ENCODE measurements at places on chromosomes 2 and 18.

GRCh38 chr2:176967911-176968450, 244.6 kb upstream of the HNRNPA3 start:
- peak; percentile 3 for DNase-seq

DNA sequence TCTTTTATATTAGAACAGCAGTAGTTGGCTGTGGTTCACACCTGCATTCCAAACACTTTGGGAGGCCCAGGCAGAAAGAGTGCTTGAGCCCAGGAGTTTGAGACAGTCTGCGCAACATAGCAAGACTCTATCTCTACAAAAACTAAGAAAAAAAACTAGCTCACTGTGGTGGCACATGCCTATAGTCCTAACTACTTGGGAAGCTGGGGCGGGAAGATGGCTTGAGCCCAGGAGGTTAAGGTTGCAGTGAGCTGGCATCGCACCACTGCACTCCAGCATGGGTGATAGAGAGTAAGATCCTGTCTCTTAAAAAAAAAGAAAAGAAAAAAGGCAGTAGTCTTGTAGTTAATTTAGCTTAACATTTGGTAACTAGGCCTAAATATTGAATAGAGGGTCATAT, 136.6 kb downstream of the AGPS start:
- no peak for DNase-seq

DNA sequence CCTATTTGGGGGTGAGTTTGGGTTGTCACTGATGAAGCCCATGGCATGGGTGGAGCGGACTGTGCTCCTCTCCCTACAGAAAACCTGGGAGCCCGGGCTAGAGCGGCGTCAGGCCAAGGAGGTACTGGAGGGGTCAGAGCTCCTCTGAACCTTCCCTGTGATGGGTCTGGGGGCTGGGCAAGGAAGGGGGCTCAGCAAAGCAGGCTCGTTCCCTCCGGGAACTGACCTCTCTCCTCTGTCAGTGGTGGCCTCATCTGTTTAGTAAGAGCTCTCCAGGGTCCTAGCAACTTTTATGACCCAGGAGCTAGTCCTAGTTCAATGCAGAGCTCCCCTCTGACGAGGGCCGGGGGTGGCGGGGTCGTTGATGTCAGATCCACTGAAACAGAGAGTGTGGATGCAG, 62.4 kb upstream of the OTOF start:
- no peak for DNase-seq

DNA sequence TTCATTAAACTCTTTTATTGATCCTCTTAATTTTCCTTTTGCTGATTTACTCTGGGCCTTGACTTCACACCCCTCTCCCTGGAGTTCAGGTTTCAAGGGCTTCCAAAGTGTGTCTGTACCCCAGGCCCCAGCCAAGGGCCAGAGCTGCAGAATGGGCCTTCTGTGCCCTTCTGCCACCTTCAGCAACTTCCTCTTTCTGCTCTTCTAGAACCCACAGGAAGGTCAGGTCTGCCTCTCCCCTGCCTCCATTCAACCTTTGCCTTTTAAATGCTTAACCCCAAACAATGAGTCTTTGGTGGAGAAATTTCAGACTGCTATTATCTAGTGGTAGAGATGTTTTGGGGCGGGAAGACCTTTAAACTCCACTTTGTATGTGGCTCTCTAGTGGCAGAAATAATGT, 63.1 kb downstream of the TSN start:
- DNase-seq = no peak
